Stimulated activated naive CD8-positive, alpha-beta T cell treated with anti-CD3 and anti-CD28 coated beads, Interleukin-15, Interleukin-2, amounts not matched to agents 100 U/mL and 50 U/mL, for 24 hours (primary cell): ENCODE measurements at places on chromosomes 3 and 15.

- no peak for DNase-seq
These were observed 78.4 kb upstream of the RASGRF1 start for GRCh38 chr15:79168922-79169456.

- no peak for DNase-seq
These were observed 1440.1 kb downstream of the OTOL1 start for GRCh38 chr3:162936706-162937105.

DNA sequence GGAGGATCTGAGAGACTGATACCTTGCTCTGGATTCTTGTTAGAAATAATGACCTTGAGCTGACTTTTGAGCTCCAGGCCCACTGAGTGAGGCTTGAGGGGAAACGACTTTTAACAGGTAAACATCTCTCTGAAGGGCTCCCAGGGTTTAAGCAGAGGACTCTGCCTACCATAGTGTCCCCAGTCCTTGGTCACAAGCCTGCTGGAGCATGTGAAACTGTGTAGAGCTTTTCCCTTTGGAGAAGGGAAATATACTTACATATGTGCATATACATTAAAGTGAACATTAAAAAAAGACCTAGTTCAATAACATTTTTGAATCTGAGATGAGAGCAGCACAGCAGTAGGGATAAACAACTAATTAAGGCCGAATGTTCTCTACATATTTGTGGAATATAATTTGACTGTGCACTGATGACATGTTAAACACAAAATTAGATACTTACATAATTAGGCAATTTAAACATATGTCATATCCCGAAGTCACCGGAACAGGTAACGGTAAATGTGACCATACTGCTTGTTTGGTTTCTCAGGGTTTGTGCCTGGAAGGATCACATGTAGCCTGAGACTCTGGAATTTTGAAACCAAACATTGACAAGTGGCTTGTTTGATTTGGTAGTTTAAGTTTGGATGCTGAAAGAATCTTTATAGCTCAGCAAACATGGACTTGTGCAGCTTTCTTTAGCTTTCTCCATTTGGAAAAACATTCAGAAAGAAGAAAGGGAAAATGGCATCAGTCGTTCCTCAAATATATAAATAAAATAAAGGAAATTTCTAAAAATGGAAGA, 266.1 kb upstream of the C2CD4B start:
- no peak for DNase-seq

- DNase-seq = peak; percentile 55
These were observed 14.2 kb downstream of the RAB8B start for GRCh38 chr15:63203451-63204090.

DNA sequence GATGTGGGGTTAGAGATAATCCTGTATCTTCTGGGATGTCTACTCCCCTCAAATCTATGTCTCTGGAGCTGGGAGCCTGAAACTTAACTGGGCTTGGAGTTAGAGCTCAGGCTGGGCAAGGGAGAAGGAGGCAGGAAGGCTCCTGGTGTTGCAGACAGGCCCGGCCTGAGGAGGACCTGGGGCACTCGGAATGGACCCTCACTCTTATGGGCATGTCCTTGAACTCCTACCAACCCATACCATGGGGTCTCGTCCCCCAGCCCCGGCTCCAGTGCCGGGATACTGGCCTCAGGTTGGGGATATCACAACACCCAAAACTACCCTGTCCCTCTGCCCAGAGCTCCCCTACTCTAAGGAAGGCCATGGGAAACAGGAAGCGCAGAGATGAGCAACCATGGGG, 45.2 kb downstream of the SCN5A start:
- DNase-seq = no peak

- no peak for DNase-seq
These were observed 282.4 kb upstream of the GRM7 start for GRCh38 chr3:6578526-6578925.

GRCh38 chr3:156826896-156827882, 1.0 kb downstream of the LEKR1 start:
- no peak for DNase-seq

- DNase-seq = peak; percentile 93
These were observed at the start of gene ATOSA for GRCh38 chr15:52679232-52680040. Gene ATOSA (minus strand): TSS chr15:52679388. CDS start chr15:52678021, 1,367 bp downstream.

DNA sequence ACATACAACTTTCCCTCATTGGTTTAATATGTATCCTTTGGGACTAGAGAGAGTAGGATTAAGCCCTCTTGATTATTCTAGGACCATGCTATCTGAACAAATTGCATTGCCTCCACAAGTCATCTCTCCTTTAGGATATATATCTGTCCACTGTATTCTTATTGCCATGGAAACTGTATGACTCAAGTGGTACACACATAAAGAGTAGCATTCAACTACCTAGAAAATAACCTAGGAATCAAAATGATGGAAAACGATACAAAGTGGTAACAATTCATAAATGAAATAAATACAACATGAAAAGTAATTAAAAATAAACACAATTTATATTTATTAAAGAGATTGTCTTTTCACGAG, 212.1 kb upstream of the P2RY1 start:
- no peak for DNase-seq

DNA sequence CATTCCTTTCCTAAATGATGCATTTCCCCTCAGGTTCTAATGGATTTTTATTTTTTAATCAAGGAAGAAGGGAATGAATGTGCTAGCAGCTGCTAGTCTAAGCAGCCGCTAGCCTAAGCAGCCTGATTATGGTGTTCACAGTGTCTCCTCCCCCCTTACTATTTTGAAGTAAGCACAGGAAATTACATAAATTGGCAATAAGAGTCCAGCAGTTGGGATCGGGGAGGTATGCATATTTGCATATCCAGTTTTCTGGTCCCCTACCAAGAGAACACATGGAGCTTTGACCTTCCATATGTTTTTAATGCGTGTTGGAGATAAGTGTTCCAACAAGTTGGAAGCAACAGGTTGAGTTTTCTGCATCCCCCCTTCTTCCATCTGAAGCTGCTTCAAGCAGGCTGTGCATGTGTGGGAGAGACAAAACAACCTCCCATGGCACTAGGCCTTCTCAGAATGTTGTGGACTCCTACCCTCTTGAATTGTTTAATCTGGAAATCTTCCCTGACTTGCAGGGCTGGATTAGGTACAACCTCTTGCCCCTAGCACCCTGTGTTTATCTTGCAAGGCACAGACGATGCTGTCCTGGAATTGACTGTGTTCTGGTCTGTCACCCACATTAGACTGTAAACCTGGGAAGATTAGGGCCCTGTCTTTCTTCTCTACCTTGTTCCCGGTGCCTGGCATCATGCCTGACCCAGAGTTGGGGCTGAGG, 124.8 kb upstream of the LRIG1 start:
- DNase-seq = no peak

GRCh38 chr3:161600173-161600572, 103.6 kb downstream of the OTOL1 start:
- no peak for DNase-seq

DNA sequence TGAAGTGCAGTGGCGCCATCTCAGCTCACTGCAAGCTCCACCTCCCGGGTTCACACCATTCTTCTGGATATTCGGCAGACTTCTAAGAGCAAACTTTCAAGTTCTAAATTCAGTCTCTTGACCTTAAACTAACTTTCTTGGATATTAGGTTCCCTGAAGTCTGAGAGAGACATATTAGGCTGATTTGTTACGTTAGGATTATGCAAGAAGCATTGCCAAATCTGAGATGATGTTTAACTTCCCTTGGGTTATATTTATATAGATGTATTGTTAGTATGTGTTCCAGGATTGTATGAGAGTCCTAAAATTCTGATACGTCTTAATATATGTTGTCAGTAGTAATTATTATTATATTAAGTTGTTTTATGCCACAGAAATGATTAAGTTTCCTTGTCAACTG, 80.1 kb downstream of the SLC6A1 start:
- no peak for DNase-seq

GRCh38 chr3:177746337-177746933, 549.2 kb upstream of the TBL1XR1 start:
- no peak for DNase-seq

- DNase-seq = no peak
These were observed 117.5 kb downstream of the EEFSEC start for GRCh38 chr3:128270559-128271492.

DNA sequence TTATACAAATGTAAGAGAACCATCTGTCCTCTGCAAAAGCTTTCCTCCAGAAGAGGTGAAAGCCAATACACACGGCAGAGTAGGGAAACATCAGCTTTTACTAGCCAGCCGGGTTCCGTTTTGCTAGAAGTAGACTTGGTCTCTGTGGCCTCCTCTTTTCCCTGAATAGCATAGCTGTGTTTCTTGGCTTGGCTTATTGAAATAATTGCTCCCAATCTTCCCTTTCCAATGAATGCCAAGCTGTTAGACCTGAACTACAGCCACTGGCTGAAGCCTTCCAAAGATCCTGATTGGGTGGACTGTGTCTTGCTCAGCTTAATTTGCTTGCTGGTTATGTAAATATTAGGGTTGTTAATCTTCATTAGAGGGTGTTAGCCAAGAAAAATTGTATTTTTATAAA, 157.8 kb upstream of the ROPN1 start:
- no peak for DNase-seq

DNA sequence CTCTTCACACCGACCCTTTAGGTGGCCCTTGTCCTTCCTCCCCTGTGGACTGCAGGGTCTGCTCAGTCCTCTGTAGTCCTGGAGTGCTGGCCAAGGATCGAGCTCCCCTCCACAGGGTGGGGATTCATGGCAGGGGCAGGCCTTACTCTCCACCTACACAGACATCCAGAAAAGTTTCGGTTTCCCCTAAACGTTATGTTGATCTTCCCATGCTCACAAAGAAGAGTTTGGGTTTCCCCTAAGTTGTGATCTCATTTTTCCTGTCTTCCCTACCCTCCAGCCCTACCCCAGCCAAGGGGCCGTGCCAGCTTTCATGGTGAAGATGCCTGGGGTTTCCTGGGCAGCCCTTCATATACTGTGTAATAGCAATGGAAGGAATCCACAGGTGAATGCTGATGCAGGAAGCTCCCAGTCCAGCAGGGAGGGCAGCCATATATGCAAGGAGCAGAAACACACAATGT, 10.3 kb downstream of the STOML1 start:
- no peak for DNase-seq

DNA sequence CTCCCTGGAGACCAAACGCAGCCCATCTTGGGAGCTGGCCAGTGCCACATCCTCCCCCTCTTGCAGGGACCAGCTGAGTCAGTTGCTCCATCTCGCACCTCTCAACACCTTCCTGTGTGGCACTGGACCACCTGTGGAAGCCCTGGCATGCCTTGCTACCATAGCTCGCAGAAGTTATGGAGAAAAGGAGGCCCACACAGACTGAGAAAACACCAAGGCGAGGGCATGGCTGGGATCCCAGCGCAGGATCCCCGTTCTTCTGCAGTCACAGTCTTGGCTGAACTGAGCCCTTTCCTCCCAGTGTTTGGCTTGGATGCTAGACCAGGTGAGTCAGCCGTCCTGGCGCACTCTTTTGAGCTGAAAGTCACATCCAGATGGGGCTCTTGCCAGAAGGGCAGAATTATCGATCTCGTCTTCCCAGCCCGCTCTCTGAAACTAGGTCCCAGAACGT, 46.9 kb downstream of the CHRD start:
- no peak for DNase-seq

GRCh38 chr3:126867863-126868200, 115.1 kb upstream of the PLXNA1 start:
- DNase-seq = no peak

- no peak for DNase-seq
These were observed 113.9 kb downstream of the ABI3BP start for GRCh38 chr3:100879195-100879810.

- DNase-seq = no peak
These were observed 2.9 kb downstream of the NPAP1 start for GRCh38 chr15:24678485-24678884.

- DNase-seq = no peak
These were observed 79.2 kb downstream of the P3H2 start for GRCh38 chr3:190041333-190042041.

DNA sequence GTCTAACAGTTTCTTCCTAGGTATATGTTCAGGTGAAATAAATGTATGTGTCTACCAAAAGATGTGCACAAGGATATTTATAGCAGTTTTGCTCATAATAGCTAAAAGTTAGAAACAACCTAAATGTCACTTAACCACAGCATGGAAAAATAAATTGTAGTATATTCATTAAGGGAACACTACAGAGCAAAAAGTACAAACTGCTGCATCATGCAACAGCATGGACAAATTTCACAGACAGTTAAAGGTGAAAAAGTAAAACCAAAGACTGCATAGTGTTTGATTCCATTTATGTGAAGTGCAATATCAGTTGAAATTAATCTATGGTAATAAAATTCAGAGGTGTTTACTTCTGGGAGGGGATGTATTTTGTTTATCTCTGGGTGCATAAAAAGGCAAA, 62.5 kb downstream of the FBXL2 start:
- DNase-seq = no peak

DNA sequence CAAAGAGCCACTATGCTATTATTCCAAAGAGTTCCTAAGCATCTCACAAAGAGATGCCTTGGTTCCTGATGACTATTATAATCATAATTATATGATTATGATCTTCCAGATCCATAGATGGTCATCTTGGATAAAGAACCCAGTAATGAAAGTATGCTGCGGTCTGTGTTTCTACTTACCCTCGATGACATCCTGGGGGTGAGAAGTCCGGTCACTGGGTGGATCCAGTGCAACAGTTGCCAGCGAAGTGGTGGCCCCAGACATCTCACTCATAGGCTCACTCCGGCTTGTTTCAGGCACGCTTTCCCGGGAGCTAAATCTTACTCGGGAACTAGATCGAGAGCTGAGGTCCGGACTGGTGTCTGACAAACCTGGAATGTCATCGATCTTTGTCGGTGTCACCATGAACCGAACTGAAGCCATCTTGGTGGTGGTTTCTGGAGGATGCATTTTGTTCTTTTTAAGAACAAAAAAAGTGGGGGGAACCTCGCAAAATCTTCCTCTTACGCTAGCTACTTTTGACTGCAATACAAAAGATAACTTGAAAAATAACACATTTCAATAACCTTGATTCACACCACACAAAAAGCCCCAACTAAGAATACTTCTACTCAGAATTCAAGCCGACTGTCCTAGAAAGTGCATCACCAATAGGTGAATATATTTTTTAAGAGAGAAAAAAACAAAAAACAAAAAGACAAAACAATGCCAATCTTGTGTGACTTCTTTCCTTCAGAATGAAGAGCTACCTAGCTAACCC, 1.2 kb downstream of the SLC12A6 start:
- DNase-seq = no peak

DNA sequence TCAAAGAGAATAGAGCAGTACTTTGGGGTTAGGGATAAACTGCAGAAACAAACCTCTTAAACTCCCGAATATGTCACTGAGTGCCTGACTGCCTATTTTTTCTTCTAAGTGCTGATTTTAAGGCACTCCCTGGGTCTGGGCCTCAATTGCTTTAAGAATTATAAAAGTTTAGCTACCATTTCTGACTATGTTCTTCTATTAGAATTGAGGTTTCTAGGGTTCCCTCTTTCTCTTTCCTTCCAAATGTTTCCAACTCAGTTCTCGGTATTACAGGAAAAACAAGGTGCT, 28.9 kb downstream of the PLS1 start:
- DNase-seq = no peak

GRCh38 chr3:93981649-93982048, 1.7 kb downstream of the ARL13B start:
- no peak for DNase-seq

GRCh38 chr15:80730926-80731325, 35.8 kb downstream of the ABHD17C start:
- no peak for DNase-seq
